ENCODE measurements at places on chromosomes 2 and 18.
A peak's percentile ranks its signal among the peaks of the same experiment; 100 is the strongest.

- no peak for DNase-seq
Measured at GRCh38 chr2:8437949-8438400, 243.9 kb upstream of the ID2 start.

DNA sequence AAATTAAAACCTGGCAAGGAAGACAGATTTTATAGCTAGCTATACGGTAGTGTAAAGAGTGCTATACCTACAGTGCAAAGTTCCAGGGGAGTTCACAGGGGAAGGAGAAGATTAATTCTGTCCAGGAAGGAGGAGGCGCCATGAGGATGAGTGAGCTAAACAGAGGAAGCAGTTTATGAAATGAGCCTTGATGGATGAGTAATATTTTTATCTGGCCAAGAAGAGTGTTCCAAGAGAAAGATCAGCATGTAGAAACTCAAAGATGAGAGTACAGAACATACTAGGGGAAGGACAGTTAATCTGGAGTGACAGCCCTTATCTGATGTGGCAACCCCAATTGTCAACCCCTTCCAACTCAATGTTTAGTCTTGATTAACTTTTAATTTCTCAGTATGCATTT, 54.8 kb downstream of the CDH20 start:
- DNase-seq = no peak

DNA sequence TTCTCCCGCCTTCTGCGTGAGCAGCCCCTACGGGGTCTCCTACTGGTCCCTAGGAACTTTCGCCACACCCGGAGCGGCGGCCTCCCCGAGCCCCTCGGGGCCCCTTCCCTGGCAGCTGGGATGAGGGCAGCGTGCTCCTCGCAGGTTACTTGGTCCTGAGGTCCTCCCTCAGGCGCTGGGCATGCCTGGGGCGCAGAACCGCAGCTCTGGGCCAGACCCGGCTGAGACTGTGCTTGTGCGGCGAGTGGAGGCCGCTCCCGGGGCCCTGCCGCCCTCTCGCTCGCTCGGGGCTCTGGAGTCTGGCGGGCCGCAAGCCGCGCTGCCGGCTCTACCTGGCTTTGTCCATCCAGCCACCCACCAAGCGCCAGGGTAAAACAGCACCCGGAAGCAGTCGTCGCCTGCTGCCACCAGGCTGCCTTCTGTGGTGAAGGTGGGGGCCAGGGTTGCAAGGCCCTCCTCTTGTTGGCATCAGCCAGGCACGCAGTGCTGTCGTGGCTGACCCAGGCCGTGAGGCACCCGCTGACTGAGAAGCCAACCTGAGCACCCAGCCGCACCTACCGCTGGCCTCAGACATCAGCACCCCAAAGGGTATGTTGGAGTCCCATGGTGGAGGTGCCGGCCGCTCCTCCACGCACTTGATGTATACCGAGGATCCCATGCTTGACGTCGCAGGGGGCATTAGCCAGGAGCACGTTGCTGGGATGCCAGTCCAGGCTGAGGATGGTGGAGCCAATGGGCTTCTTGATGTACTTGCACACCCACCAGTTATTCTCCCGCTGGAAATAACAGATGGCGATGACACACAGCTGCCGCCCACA, 46.1 kb upstream of the PTH2R start:
- no peak for DNase-seq

GRCh38 chr2:220446106-220446712, 818.8 kb downstream of the SLC4A3 start:
- no peak for DNase-seq

- DNase-seq = no peak
Measured at GRCh38 chr18:75161256-75162028, 47.5 kb downstream of the PTGR3 start.

DNA sequence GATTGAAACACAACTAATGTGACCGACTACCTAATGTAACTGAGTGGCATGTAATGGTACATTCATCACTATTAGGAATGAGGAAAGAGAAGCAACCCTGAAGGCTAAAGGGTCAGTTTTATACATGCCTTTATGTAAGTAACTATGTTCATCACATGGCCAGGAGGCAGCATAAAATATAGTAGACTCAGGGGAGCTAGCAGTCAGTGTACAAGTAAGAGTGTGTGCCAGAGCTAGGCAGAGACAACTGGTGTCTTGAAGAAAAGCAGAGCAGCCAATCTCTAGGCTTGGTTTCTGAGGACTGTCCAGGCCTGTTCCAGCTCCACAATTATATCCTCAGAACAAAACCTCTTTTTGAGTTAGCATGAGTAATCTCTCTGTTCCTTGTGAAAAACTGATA, 18.1 kb downstream of the SMAD2 start:
- no peak for DNase-seq

- no peak for DNase-seq
Measured at GRCh38 chr2:41026613-41027012, 574.7 kb upstream of the SLC8A1 start.

GRCh38 chr2:221283896-221284545, 288.1 kb downstream of the EPHA4 start:
- DNase-seq = peak; percentile 26

DNA sequence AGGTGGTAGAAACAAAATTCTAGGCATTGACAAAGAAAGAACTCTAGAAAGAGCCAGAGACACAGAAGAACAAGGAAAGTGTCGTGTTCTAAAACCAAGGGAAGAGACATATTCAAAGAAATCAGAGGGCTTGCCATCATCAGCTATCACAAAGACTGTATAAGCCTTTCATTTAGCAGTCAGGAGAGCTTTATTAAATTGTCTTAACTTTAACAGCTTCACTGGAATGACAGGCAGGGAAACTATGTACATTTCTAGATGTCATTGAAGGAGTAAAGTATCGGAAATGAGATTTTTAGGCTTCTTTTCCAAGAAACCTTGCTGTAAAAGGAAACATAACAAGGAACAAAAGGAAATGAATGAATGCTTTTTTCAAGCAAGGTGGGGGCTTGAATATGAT, 15.8 kb downstream of the KYNU start:
- DNase-seq = no peak

GRCh38 chr2:121429119-121429903, 101.4 kb upstream of the RNU4ATAC start:
- DNase-seq = no peak

GRCh38 chr2:198901894-198902293, 555.8 kb downstream of the SATB2 start:
- DNase-seq = no peak

GRCh38 chr2:216756435-216756834, 61.1 kb upstream of the IGFBP5 start:
- DNase-seq = no peak

DNA sequence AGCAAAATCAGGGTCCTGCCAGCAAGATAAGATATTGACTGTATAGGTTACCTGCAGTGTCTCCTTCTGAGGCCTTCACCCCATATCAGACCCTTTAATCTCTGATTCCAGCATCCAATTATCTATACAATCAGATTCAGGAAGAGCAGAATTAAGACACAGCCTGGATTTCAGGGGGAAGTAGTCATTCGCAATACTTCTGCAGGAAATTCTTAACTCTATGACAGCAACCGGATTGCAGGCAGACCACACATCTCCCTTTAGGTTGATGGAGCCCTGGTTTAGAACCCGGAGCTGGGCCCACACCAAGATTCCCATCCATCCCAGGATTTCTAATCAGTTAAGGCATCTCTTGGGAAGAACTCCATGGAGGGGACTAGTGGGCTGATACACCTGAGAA, 9.5 kb downstream of the ARL4C start:
- no peak for DNase-seq

DNA sequence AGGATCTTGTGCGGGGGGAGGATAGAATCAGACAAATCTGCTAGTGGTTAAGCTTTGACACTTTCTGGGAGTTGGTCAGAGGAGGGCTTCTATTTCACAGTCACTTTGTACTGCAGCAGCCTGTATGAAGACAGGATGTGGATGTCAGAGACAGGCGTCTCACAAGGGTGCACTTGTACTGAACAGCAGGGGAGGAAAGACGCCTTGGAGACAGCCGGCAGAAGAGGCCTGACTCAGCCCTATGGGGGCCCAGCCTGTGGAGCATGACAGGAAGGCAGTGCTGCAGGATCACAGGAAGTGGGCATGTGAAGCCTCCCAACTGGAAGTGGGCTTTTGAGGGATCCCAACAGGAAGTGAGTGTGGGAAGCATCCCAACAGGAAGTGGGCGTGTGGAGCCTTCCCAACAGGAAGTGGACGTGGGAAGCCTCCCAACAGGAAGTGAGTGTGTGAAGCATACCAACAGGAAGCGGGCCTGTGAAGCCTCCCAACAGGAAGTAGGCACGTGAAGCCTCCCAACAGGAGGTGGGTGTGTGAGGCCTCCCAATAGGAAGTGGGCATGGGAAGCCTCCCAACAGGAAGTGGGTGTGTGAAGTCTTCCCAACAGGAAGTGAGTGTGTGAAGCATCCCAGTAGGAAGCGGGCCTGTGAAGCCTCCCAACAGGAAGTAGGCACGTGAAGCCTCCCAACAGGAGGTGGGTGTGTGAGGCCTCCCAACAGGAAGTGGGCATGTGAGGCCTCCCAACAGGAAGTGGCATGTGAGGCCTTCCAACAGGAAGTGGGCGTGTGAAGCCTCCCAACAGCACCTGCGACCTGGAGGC, 212.3 kb downstream of the SNTG2 start:
- no peak for DNase-seq

DNA sequence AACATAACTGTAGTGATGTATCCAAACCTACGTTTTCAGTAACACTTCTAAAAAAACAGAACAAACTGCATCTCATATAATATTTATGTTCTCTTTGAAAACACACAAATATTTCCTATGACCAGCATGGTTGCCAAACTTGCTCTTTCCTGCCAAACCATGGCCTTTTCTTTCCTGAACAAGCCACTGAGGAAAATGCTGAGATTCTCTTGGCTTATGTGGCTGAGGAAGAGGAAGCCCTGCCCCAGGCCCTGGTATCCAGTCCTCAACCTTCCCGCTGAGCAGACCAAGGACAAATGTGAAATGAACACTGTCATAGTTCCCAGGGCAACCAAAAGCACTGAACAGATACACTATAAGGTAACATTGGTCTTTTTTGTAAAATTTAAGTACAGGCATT, 35.9 kb upstream of the NARS1 start:
- no peak for DNase-seq

GRCh38 chr2:230007931-230008707, 60.6 kb downstream of the SLC16A14 start:
- no peak for DNase-seq

DNA sequence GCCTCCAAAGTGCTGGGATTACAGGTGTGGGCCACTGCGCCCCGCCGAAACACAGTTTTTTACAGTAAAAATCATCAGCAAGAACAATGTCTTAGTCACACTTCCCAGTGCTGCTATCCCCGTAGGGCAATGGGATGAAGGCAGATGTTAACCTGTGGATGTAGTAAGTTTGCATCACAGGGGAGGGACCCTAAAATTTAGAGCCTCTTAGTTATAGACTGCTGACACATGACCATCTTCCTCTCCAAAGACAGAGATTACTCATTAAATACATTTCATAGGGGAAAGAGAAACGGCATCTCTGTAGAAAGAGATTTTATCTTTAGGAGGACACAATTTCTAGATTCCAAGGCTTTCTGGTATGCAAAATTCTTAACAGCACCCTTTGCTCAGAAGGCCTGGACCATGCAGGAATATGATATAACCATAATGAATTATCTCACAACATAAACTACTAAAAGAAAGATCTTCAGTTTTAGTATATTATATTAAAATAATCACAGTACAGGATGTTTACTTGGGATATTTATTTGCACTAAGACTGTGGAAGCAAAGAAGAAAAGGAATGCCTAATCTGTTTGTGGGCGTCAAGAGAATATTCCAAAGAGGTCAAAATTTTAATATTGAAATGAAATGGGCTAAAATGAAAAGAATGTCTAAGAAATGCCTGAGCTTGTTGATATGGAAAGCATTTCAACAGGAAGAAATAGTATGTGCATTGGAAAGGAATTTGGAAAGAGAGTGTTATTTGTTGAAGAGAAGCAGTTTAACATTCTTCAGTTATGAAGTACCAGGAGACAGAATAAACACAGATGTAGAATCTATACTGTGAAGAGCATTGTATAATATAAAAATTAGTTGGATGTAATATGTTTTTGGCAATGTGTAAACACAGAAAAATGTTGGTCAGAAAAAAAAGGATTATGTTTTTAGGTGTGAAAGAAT, 1228.3 kb upstream of the CHAC2 start:
- DNase-seq = peak; percentile 47

- no peak for DNase-seq
Measured at GRCh38 chr2:199762963-199763362, 88.0 kb downstream of the FTCDNL1 start.

DNA sequence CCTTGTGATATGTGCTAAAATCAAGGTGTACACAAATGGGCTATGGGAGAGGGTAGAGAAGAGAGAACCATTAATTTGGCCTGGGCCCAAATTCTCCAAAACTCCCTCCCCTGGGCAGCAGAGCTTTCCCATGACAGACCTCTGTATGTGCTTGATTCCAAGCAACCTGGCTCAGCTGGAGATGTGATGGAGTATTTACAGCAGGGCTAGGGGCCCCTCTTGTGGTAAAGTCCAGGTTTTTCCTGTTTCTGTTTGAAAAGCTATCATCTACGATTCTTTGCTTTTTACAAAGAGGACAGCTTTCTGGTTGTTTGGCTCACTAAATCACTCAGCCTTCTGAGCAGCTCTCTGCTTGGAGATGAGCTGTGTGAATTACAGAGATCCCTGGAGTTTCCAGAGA, 40.3 kb downstream of the KCNS3 start:
- no peak for DNase-seq

GRCh38 chr2:7557376-7557775, 640.2 kb downstream of the RNF144A start:
- DNase-seq = no peak

- no peak for DNase-seq
Measured at GRCh38 chr2:86301009-86301408, 36.4 kb downstream of the REEP1 start.

GRCh38 chr2:190162851-190163250, 100.3 kb upstream of the MSTN start:
- DNase-seq = no peak

GRCh38 chr2:78127424-78127823, 605.2 kb upstream of the LRRTM4 start:
- DNase-seq = no peak

DNA sequence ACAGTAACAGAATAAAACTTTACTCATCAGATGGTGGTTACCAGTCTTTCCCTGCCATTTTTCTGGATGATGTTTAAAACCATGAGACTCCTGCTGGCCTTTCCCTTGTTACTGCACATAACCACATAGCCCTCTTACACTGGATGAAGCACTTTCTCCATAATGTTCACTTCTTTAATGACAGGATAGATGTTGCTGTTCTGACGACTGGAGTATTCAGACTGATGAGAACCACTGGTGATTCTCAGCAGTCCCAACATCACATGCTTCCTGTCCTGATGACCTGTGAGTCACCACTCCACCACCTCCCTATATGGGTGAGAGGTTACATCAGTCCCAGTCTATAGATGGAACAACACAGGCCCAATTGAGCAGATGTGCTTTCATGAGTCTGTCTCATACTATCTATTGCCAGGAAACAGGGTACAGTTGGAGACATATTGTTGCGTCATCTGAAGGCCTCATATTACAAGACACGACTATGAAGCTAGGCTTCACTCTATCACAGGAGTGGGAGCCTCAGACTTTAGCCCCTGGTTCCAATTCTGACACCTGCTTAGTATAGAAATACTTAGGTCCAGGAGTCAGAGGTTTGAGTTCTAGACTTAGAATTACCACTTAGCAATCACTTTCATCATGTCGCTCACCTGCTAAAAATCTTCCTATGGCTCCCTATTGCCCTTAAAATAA, 145.7 kb upstream of the KLF7 start:
- peak; percentile 90 for DNase-seq

GRCh38 chr18:70425236-70425635, 136.4 kb downstream of the SOCS6 start:
- DNase-seq = no peak

GRCh38 chr2:15670469-15670868, 78.8 kb downstream of the DDX1 start:
- no peak for DNase-seq
